ENCODE measurements at places on chromosomes 1 and 21. TPM values are rescaled to one million over a fixed set of nuclear protein-coding genes. Genes with fewer than 3 reads are reported as not detected.

KCNA3 gene
- 0.20 TPM for polyA plus RNA-seq

CFAP45 gene
- polyA plus RNA-seq, result 9.4 TPM

KRTAP7-1 gene
- not detected for polyA plus RNA-seq

FCRL2 gene
- polyA plus RNA-seq, result not detected

ELAPOR1 gene
- polyA plus RNA-seq, result 0.18 TPM

TSPAN1 gene
- 1.3 TPM for polyA plus RNA-seq

CD52 gene
- 4.5 TPM for polyA plus RNA-seq

CIART gene
- 14.1 TPM for polyA plus RNA-seq

IFT25 gene
- 20.5 TPM for polyA plus RNA-seq

RHD gene
- 0.16 TPM for polyA plus RNA-seq

LEFTY2 gene
- polyA plus RNA-seq, result 0.59 TPM

HCRTR1 gene
- 0.18 TPM for polyA plus RNA-seq

AVPR1B gene
- 0.07 TPM for polyA plus RNA-seq

LYPD8 gene
- polyA plus RNA-seq, result not detected

NADK gene
- polyA plus RNA-seq, result 25.5 TPM

NFIA gene
- 15.9 TPM for polyA plus RNA-seq

MPZ gene
- 23.2 TPM for polyA plus RNA-seq

RUNX1 gene
- polyA plus RNA-seq, result 0.81 TPM

SERPINC1 gene
- 0.18 TPM for polyA plus RNA-seq

KRTAP11-1 gene
- not detected for polyA plus RNA-seq

FMO4 gene
- 5.5 TPM for polyA plus RNA-seq

LIN28A gene
- polyA plus RNA-seq, result not detected

REN gene
- 1.0 TPM for polyA plus RNA-seq

TMEM52 gene
- 1.9 TPM for polyA plus RNA-seq

NHLH2 gene
- not detected for polyA plus RNA-seq

IGSF3 gene
- polyA plus RNA-seq, result 5.0 TPM

OR2M3 gene
- polyA plus RNA-seq, result not detected

NTMT2 gene
- 1.6 TPM for polyA plus RNA-seq

DDX59 gene
- polyA plus RNA-seq, result 17.1 TPM

PRAMEF11 gene
- polyA plus RNA-seq, result not detected

SIK1 gene
- polyA plus RNA-seq, result 7.7 TPM

MASP2 gene
- polyA plus RNA-seq, result not detected

TMEM54 gene
- 9.9 TPM for polyA plus RNA-seq

AMY1A gene
- polyA plus RNA-seq, result not detected

TDRD5 gene
- polyA plus RNA-seq, result 0.07 TPM

A3GALT2 gene
- polyA plus RNA-seq, result not detected

LEMD1 gene
- polyA plus RNA-seq, result not detected

DIO1 gene
- not detected for polyA plus RNA-seq

HJV gene
- polyA plus RNA-seq, result 116 TPM

FAM72C gene
- 0.14 TPM for polyA plus RNA-seq

ZSWIM5 gene
- 0.68 TPM for polyA plus RNA-seq
